ENCODE measurements at places on chromosomes 2 and 18. TPM values are rescaled to one million over a fixed set of nuclear protein-coding genes. Genes with fewer than 3 reads are reported as not detected.

DNA sequence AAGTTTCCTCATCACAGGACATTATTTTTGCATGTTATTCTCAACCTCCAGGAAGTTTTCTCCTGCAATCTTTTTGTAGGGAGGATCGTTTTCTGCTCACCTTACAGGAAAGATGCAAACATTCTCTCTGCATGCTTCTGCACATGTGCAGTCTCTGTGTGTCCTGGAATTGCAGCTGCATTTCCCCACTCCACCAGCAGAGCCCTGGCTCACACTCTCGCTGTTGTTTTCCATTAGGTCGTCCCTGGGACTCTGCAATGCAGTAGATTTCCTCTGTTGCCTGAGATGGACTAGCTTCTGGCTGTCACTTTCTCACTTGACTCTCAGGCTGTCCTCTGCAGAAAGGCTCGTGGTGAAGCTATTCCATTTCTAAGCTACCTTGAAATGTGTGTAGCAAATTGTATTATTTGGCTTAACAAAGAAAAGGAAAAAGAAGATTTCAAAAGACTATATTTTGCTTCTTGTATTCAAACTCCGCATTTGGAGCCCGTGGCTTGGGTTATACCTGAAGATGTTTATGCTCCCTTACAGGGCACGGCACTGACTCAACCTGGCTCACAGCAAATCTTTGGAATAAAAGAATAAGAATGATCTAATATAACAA is 346.7 kb downstream of the RAD51AP2 start:
- no peak for DNase-seq

GRCh38 chr18:79962835-79963657 is 1.4 kb upstream of the HSBP1L1 start:
- peak; percentile 43 for DNase-seq

GRCh38 chr2:102662833-102663232 is 43.5 kb downstream of the SLC9A2 start:
- DNase-seq: no peak

GRCh38 chr2:198116756-198117155 is 312.4 kb downstream of the PLCL1 start:
- DNase-seq: no peak

HS1BP3 gene
- total RNA-seq: 54.6 TPM

- DNase-seq: no peak
Observed at GRCh38 chr2:215356334-215356947, 44.6 kb downstream of the ATIC start.

L3MBTL4 gene
- total RNA-seq: 5.1 TPM

AMER3 gene
- total RNA-seq: not detected

DNA sequence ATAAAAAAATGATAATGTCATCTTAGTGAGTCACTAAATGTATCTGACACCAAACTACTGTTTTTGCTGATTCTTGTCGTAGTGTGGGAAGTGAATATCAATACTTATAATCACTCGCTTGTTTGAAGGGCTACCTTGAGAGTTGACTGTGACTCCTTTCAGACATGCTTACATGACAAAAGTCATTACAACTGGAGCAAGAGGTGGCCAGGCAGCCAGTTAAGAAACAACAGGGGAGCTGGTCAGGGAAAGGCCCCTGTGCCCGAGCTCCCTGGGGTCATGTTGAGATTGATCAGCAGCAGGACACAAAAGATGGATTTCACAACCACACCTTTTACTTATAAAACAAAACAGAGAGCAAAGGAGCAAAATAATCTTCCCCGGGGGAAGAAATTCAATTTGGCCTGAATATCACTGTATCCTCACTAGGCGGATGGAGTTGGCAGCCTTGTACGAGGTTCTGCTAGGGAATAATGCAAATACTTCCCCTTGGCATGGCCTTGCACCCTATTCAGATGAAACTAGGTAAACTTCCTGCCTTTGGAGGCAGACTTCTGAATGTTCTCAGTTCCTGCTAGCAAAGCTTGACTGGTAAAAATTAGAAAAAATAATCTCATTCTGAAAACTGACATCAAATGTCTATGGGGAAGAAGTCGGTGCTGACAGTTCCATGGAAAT is 101.2 kb downstream of the DYNC1I2 start:
- DNase-seq: no peak

GRCh38 chr2:203623096-203623495 is 83.3 kb upstream of the CD28 start:
- DNase-seq: no peak

PPP4R3B gene
- total RNA-seq: 77.8 TPM

TLK1 gene
- total RNA-seq: 60.6 TPM

TTN gene
- total RNA-seq: 6.7 TPM

GRCh38 chr2:83827618-83828017 is 631.5 kb downstream of the SUCLG1 start:
- no peak for DNase-seq

MOGAT1 gene
- total RNA-seq: not detected

DNA sequence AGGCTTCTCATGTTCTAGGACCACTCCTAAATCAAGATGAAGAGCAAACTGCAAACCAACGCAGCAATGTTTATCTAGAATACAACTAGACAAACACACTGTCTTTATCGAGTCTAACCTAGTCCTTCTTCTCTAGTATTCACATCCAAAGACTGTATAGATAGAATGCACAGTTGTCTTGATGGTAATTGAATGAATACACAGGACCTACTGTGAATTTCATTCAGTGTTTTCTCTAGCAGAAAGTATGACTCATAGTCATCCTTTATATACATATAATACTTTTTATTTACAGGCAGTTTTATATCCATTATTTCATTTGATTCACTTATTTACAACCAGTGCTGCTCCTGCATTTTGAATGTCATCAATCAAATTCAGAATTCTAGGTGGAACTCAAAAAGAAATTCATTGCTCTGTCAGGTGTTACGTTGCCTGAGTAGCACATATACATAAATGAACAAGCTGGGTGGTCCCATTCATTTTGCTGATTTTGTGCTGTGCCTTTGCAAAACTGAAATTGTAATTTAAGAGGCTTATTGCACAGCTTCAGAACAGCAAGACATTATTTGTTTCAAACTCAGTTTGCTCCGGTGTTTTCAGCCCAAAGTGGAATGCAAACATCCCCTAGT is 374.8 kb downstream of the EPHA4 start:
- DNase-seq: no peak

GRCh38 chr2:9336576-9337314 is 86.6 kb downstream of the ITGB1BP1 start:
- DNase-seq: peak; percentile 80

DNA sequence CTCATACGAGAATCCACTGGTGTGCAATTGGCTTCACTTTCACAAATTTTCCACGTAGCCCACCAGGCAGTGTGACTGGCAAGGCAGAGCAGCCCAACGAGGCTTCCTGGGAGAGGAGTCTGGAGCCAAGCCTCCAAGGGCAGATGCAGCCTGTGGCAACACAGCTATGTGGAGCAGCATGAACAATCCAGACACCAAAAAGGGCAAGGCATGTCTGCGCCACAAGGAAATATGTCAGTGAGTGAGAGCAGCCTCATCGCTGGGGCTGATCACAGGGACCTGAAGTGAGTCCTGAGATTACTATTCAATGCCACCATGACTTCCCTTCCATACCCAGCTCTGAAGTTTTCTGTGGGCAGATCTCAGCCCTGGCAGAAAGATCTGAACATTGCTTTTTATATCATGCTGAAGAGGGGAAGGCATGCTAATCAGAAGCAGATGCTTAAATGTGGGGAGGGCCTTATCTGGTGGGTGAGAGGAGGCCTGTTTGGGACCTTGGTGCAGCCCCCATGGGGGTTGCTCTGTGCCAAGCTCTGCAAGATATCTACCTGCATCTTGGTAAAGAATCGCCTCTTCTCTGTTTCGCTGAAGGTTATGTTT is 40.0 kb upstream of the PUM2 start:
- DNase-seq: no peak

DNA sequence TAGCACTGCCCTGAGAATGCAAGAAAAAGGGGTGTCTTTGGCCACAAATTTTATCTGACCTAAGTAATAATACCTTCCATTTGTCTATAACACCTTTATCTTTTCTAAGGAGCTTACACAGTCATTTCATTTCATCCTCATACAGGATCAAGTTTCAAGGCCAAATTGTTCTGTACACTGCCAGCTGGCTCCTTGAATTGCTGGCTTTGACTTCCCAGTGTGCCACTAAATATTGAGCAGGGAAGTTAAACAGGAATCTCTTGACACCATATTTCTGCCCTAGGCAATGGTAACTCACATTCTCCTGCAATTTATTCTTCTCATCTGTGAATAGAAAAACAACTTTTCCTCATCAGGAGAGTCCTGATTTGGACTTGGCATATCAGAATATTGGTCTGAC is 195.1 kb upstream of the LRP1B start:
- DNase-seq: no peak

- DNase-seq: peak; percentile 73
Observed at GRCh38 chr2:28413152-28413898, 20.7 kb downstream of the FOSL2 start.

GRCh38 chr2:222538535-222538934 is 114.2 kb downstream of the SGPP2 start:
- DNase-seq: no peak

GTF2A1L gene
- 69.5 TPM for total RNA-seq

- no peak for DNase-seq
Observed at GRCh38 chr18:9244376-9244775, 90.2 kb upstream of the TWSG1 start.

- DNase-seq: no peak
Observed at GRCh38 chr2:70128005-70128404, 40.7 kb downstream of the PCBP1 start.

DNA sequence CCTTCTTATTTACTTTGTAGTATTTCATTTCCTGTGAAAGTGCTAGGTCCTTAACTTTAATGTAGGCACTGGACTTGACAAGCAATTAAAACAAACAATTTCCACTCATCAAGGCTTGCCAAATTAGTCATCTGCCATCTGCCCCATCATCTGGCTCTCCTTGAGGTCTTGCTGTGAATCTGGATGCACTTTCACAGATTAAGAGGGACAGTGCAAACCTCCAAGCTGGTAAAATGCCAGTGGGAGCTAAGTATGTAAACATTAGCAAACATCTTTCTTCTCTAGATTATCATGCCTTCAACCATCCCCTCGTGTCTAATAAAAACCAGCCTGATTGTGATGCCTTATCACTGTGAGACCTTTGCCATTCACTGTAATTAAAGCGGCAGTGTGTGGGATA is 402.9 kb downstream of the ERBB4 start:
- DNase-seq: no peak

- no peak for DNase-seq
Observed at GRCh38 chr2:6800553-6800952, 65.2 kb downstream of the CMPK2 start.

GRCh38 chr2:230537531-230537976 is 121.6 kb downstream of the SP100 start:
- no peak for DNase-seq

GRCh38 chr18:38572554-38573111 is 1007.0 kb upstream of the CELF4 start:
- no peak for DNase-seq

DNA sequence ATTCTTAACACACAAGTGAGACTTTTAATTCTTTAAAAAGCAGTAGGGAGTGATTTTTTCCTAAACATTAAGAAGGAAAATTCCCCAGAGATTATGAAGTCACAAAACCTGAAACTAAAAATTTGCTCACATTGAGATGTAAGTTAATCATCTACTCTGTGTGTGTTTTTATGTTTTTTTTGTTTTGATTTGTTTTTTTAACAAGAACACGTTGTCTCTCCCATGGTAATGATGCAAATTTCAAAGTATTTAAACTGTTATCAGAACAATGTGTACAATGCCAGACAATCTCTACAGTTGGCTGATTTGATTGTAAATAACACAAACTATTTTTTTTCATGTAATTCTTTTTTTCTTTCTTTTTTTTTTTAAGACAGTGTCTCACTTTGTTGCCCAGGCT is 71.5 kb downstream of the COLEC12 start:
- DNase-seq: no peak

LDLRAD4 gene
- total RNA-seq: 17.4 TPM

DNA sequence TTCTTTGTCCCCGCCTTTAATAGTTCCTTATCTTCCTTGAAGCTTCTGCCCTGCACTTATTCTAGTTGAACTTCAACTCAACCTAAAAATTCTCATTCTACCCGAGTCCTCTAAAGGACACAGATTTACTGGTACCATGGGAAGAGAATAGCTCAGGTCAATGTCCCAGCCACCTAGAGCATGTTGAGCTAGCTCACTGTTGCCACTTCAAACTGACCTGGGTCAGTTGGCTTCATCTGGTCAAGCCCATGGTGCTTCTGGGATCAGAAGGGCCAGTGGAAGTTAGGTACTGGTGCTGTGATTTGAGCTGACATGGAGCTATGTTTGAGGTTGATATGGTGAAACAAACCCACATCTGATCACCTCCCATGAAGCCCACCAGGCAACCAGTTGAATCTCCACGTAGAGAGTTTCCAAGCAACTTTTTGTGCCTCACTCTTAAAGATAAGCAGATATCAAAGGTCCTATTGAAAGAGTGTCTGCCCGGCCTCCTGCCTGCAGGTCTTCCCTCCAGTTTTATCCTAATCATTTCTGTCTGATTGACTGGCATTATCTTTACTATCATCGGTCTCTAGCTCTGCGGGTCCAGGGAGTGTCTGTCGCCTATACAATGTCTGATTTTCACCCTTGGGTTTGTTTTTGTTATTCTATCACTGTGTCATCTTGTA is 17.2 kb downstream of the GREB1 start:
- DNase-seq: no peak

DNA sequence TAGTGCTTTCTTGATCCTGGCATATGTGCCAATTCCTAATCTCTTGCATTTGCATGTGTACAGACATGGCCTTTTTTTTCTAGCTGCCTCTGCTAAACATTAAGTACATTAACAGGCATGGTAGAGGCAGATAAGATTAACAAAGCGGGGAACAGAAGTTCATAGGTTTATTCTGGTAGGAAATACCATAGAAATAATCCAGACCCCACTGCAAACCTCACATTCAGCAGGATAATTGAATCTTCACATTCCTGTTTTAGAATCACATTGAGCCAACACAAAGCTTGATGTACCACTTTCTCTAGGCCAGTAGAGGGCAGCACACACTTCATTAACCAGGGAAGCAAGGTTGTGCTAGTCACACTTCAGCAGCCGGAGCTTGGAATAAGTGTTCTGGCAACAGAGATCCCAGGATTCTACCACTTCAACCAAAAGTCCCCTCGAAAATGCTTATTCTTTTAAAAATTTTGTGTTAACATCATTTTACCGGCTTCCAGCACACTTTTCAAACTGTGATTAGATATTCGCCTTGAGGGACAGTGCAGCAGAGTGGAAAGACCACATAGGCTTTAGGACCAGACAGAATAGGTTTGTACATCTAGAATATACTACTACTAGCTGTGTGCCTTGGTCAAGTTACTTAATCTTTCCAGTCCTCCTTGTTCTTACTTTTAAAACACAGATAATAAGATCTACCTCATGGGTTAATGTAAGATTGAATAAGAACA is 420.2 kb upstream of the CHST9 start:
- DNase-seq: no peak

- DNase-seq: peak; percentile 90
Observed at GRCh38 chr2:46967990-46968647, 52.5 kb upstream of the MCFD2 start.

GRCh38 chr2:197240421-197241041 is 70.0 kb downstream of the ANKRD44 start:
- no peak for DNase-seq

DNA sequence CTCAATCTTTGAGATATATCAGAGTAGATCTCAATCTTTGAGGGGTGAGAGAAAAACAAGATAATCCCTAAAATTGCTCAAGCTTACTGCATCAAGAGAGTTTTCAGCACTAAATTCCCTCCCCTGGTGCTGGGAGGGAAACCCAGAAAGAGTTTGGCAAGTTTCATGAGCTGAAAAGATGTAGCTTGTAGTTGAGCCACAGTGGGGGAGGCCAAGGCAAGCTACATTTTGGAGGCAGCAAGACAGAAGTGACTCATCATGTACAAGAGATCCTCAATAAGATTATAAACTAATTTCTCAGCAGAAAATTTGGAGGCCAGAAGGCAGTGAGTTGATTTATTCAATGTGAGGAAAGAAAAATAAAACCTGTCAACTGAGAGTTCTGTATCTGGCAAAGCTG is 308.2 kb downstream of the PIEZO2 start:
- no peak for DNase-seq

Measured in sigmoid colon (tissue), 7 donors.